ENCODE measurements at places on chromosomes 16 and 17.
A peak's percentile ranks its signal among the peaks of the same experiment; 100 is the strongest.

DNA sequence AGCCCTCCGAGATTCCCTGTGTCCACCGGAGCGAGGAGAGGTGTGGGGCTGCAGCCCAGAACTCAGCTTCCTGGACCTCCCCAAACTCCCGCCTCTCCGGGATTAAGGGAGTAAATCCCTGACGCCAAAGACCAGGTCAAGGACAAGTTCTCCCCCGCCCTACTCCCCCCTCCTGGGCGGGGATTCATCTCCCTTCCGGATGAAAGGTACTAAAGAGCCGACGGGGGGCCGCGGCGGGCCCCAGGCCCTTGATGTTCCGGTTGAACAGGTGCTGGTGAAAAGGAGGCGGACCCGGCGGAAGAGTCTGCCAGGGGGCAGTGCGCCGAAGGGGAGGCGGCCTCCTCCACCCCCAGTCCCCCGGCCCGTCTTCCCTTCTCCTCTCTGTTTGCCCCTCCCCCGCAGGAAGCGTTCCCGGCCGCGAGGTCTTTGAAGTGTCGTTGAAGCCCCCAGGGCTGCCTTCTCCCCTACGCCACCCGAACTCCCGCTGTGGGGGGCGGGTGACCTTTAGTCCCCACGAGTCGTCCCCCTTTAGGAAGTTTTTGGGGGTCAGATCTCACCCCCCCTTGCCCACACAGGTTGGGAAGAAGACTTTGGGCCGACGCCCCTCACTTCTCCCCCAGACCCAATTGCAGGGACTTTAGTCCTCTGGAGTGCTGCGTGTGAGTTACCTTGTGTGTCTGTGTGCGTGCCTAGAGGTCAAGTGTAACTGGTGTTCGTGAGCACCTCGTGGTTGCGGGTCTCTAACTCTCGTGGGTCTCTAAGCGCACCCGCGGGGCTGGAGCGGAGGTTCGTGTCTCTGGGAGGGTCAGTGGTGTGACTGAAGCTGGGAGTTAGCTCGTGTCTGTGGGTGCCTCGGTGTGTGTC, 1.1 kb upstream of the MLLT6 start:
- peak; percentile 100 for DNase-seq

DNA sequence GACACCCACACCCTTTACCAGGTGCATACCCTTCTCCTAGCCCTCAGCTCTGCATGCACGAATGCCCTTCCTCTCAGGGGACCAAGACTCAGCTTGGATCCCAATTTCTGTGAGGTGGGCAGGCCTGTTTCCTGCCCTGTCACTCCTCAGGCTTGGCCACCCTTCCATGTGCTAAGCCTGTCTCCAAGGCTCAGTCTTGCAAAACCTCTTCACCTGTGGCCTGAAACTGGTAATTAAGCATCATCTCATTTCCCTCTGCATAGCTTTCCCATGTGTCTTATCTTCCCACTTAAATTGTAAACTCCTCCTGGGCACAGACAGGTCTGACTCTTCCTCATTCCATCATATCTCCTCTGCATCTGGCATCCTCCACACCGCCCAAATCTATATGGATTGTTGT, 31.0 kb upstream of the SMPD3 start:
- DNase-seq, result no peak

DNA sequence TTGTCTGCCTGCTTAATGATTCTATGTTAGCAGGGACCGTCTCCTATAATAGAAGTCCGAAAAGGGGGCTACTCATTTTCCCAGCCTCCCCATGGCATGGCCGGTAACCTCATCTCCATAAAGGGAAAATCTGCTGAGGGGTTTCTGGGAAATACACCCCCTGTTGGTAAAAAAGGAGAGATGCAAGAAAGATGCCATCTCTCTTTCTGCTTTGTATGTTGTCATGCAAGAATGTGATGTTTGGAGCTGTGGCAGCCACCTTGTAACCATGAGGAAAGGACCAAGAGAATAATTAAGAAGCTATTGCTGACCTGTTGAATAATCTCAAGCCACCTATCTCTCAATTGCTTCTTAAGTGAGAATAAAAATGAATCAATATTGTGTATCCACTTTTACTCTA, 94.8 kb upstream of the XYLT1 start:
- DNase-seq, result no peak

- DNase-seq, result no peak
Measured at GRCh38 chr17:58398574-58399266, 18.6 kb downstream of the RNF43 start.

DNA sequence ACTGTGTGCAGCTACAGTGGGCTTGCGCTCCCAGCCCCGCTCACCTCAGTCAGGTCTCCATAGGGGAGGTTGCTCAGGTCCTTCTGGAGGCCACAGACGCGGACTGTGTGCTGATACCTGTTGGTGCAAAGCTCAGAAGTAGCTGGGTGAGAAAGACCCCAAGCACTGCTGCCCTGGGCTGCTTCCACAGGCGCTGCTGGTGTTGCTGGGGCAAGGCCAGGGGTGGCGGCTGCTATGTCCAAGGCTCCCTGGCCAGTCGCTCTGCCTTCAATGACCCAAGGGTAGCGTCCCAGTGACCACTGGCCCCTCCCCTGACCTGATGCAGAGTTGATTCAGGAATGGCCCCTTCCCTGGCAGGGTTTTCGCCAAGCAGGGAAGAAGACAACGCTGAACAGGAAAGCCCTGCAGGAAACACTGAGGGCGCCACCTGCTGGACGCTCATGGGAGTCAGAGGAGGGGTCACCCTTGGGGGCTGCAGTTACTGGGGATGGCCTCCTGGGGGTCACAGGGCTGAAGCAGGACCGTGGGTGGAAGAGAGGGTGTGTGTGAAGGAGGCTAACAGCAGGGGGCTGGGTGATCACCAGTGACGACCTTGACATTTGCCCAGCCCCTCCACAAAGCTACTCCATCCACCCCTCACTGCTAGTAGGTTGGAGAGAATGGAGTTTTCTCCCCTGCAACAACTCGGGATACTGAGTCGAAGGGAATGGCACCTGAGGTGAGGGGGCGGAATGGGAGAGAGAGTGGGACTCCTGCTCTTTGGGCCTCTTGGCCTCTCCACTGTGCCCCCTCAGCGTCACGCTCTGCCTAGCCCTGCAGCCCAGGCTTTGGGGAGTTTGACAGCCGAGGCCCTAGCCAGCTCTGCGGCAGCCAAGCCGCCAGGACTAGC, 38.3 kb downstream of the ABCC12 start:
- peak; percentile 71 for DNase-seq

DNA sequence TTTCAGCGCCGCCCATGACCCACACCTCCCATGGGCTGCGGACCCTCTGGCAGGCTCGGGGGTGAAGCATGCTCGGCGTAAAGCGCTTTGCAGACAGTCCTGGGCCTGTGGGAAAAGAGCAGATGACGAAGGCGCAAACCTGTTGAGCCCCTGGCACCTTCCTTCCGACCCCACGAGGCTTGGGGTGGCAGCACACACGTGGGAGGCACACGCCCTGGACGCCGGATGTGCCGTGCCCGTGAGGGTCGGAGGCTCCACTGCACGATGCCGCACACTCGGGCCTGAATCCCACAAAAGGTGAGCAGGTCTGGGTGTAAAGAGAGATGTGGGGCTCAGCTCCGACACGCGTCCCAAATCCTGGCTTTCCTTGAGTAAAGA, 71.1 kb downstream of the LMF1 start:
- DNase-seq, result no peak

- DNase-seq, result no peak
Measured at GRCh38 chr16:85856585-85856984, 42.4 kb upstream of the IRF8 start.

DNA sequence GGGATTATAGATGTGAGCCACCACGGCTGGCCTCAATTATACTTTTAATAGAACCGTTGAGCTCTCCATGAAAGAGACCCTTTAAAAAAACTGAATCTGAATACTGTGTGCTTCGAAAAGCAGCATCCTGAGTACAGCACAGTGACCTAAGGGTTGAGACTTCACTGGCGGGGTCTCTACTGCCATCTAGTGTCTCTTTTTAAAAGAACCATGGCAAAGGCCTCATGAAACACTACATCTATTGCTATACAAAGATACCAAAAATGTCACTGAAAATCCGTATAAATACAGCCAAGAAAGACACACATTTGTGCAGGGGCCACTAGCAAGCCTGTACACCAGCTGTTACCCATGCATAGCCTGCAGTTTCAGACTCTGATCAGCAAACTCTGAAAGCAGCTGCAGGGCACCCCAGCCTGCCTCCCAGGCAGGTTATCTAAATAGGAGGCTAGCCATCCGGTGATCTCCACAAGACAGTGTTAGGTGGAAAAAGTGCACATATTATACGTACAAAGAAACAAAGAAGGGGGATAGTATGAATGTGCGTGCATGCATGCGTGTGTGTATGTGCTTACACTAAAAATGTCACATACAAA, 35.3 kb downstream of the NPLOC4 start:
- DNase-seq, result peak; percentile 55

DNA sequence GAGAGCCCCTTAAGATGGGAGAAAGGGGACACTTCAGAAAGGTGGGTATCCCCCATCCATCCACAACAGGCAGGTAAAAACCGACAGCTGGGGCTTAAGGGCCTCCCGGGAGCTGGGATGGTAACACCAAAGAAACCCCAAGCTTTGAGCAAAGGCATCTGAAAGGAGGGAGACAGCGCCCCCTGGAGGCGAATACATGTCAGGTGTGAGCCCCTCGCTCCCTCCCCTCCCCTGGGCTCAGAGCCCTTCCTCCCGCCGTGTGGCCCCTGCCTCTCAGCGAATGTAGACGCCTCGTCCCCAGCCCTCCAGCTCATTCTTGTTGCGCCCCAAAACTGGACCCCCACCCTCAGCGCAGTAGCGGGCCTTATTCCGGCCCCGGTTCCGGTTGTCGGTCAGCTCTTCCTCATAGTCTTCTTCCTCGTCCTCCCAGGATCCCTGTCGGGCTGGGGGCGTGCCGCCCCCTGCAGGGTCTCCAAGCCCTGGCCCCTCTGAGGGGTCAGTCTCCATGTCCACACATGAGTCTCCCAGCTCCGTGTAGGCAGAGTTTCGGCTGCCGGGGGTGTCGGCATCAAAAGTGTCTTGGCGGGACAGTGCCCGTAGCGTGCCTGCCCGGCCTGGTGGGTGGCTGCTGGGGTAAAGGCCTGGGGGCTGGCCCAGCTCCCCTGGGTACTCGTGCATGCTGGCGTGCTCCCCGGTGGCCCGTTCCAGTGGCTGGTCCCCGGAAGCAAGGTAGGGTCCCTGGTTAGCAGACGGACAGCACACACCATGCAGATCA, 9.1 kb upstream of the ARL5C start:
- DNase-seq, result peak; percentile 92

- DNase-seq, result no peak
Measured at GRCh38 chr16:74094962-74095361, 201.7 kb upstream of the PSMD7 start.

- no peak for DNase-seq
Measured at GRCh38 chr16:57591870-57592485, 36.5 kb upstream of the ADGRG1 start.

- no peak for DNase-seq
Measured at GRCh38 chr17:15349119-15349518, 7.7 kb upstream of the TEKT3 start.

GRCh38 chr16:9370061-9370491, 278.6 kb downstream of the HAPSTR1 start:
- DNase-seq, result no peak

- no peak for DNase-seq
Measured at GRCh38 chr17:11238705-11239104, 2.3 kb upstream of the SHISA6 start.

- DNase-seq, result no peak
Measured at GRCh38 chr17:34503528-34504195, 75.7 kb upstream of the TMEM132E start.

DNA sequence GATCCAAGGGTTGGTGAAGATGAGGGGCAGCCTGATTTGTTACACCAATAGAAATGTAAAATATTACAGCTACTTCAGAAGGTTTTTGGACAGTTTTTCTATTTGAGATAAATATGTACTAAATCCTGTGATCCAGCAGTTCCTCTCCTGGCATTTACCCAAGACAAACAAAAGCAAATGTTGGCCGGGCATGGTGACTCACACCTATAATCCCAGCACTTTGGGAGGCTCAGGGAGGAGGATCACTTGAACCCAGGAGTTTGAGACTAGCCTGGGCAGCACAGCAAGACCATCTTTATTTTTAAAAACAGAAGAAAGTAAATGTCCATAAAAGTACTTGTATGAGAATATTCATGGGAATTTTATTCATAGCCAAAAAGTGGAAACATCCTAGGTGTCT, 64.8 kb upstream of the MRC2 start:
- peak; percentile 1 for DNase-seq

- peak; percentile 8 for DNase-seq
Measured at GRCh38 chr17:7884581-7885366, 3.8 kb upstream of the CHD3 start.

GRCh38 chr17:80625627-80626026, 81.0 kb downstream of the RPTOR start:
- peak; percentile 78 for DNase-seq

- DNase-seq, result no peak
Measured at GRCh38 chr17:4845118-4845517, 12.0 kb downstream of the MINK1 start.

DNA sequence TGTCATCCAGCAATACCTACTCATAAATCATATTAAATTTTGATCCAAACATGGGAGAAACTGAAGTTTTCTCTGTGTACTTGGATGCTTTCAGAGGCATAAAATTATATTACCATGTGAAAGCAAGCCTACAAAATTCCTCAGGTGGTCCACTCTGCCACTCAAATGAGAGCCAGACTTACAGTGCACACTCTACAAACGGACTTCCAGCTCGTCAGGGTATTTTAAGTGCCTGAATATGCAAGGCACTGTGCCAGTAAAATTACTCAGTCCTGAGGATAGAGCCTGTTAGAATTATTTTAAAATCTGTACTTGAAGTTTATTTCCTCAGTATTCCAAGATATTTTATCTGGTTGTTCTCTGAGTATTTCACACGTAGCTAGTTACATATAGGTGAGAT, 54.5 kb downstream of the TENT4B start:
- no peak for DNase-seq

- no peak for DNase-seq
Measured at GRCh38 chr17:73576556-73577098, 67.6 kb downstream of the SDK2 start.

DNA sequence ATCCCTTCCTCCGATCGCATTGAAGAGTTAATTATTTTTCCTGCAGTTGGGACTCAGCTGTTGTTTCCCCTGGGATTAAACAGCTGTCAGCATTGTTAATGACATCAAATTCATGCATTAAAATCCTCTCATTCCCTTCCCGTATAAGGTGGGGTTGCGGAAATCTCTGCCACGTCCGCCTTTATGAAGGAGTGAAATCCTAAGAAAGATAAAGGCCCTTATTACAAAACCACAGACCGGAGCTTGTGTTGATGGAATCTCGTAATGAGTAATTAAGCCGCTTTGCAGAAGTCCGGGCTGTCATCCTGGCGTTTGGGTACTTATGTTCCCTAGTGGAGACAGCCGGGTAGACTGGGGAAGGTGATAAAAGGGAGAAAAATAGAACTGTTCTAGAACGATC, 627.6 kb downstream of the MAF start:
- DNase-seq, result no peak

- DNase-seq, result no peak
Measured at GRCh38 chr16:80041410-80041809, 440.9 kb upstream of the MAF start.

- no peak for DNase-seq
Measured at GRCh38 chr16:80034469-80034826, 433.9 kb upstream of the MAF start.

All from Calu3 (cell line).